ENCODE measurements at places on chromosomes 1 and 21.

- no peak for DNase-seq
Measured at GRCh38 chr1:56525489-56526041, 53.8 kb downstream of the PLPP3 start.

DNA sequence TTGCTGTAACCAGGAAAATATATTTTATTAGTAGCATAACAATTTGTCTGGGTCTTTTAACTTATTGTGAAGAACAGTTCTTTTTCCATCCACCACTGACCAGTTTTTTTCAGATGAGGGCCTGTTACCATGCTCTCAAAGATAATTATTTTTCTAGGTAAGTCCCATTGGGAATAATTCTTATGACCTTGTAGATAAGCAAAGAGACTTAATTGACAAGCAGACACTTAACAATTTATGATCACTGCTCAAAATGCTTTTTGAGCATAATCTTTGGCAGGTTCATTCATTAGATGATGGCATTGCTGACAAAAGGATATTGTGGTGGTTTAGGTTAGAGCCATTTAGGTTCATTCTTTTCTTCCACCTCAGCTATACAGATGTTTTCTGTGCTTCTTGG lies 6.6 kb downstream of the SNX27 start:
- no peak for DNase-seq

GRCh38 chr1:6328091-6328490 lies 65.5 kb downstream of the ACOT7 start:
- no peak for DNase-seq

- no peak for DNase-seq
Measured at GRCh38 chr1:202879128-202879527, 9.8 kb downstream of the RABIF start.

DNA sequence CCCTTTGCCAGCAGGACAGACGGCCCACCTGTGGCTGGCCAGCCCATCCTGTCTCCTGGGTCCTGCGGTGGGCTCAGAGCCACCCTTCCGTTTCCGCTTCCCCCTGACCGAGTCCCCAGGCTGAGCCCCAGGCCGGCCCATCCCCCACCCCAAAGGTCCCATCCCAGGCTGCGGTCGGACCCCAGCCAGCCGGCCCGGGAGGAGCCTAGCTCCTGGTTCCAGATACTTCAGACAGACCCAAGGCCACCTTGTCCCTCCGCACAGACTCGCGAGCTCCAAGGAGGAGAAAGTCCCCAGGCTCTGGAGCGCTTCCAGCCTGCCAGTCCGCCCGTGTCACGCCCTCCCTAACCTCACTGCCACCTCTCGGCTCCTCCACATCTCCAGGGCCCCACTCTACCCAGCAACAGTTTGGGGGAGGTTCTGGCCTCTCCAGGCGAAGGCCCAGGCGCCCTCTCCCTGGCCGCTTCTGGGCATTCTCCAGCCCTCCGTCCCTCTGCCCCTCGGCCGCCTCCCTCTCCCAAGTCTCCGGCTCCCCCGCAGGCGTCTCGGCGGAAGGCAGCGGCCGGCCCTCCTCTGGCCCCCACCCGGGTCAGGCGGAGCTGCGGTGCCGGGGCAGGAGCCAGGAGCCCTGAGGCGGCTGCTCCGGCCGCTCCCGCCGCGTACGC lies 835 bp downstream of the LRRN2 start:
- no peak for DNase-seq

- DNase-seq, result no peak
Measured at GRCh38 chr1:224957696-224958095, 28.2 kb downstream of the DNAH14 start.

- no peak for DNase-seq
Measured at GRCh38 chr1:61770131-61770530, 27.9 kb downstream of the PATJ start.

DNA sequence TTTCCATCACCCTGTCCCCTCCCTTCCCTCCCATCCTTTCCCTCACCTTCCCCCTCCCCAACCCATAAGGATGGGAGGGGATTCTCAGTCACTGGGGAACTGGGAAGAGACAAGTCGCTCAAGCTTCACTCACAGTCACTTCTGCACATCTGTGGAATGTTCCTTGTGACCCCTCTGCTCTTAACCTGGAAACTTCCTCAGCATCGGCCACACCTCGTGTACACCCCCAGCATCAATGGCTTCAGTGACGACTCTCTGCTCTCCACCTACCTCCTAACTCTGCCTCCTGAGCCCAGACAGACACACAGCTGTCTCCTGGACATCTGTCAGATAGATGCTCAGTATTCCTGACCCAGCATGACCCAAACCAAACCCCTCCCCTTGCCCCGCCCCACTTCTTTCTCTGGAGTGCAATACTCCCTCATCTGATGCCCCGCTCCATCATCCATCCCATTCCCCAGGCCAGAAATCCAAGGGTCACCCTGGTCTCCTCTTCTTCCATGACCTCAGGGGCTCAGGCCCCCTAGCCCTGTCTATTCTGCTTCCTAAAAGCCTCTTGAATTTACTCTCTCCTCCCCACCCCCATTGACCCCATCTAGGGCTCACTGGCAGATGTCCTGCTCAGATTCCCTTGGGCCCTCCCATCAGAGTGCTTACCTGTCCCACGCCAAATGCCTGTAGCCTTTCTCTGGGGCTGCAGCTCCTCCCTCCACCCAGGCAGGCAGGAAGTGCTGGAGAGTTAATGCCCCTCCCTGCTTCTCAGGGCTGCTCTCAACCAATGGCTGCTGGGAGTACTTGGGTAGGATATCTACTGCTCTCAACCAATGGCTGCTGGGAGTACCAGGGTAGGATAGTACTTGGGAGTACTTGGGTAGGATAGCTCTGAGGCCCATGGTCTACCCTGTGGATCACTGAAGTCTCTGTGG lies 83.1 kb upstream of the CSF3R start:
- no peak for DNase-seq

DNA sequence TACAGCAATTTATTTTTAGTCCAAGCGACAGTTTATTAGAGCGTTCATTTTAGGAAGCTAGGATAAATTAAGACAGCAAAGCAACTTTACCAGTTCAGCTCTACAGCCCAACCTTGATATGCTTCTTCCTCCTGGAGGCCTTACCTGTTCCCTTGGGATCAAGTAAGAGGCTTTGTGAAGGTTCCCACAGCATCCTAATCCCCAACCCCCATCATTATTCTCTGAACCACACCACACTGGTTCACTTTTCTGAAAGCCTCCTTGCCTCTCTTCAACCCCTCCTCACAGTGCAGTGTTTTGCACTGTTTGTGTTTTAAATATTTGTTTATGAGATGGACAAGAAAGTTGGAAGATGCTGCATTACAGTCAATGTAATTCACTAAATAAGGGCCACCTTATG lies 126.3 kb upstream of the CXADR start:
- DNase-seq, result no peak

DNA sequence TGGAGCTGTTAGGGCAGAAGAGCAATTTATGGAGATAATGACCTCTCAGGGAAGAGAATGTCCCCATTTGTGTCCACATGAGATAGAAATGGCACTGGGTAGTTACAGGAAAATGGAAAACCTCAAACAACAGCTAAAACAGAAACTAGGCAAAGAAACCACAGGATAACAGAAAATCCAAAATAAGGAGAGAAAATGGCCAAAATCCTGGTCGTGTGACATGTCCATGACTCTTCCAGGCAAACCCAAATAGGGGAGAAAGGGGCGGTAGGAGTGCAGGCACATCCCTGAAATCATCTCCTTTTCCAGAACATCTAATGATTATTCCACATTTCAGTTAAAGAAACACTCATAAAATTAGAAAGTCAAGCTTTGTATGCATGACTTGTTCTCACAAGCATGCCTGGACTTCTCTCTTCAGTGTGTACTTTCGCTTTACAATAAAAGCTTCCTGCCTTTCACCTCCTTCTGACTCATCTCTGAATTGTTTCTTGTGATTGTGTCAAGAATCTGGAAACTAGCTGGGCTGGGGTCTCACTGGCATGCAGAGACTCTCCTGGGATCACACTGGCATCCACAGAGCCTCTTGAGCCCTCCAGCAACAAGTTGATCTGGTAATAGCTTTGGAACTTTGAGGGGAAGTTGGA lies 171.4 kb upstream of the ZP4 start:
- DNase-seq, result no peak

- no peak for DNase-seq
Measured at GRCh38 chr1:41344708-41345159, 16.5 kb upstream of the FOXO6 start.

- no peak for DNase-seq
Measured at GRCh38 chr1:8908388-8909151, 30.1 kb upstream of the ENO1 start.

GRCh38 chr1:8363767-8364301 lies 45.9 kb downstream of the SLC45A1 start:
- DNase-seq, result no peak

GRCh38 chr1:10648689-10649516 lies 147.5 kb downstream of the CASZ1 start:
- no peak for DNase-seq

- no peak for DNase-seq
Measured at GRCh38 chr1:222600281-222600680, 10.5 kb upstream of the TAF1A start.

DNA sequence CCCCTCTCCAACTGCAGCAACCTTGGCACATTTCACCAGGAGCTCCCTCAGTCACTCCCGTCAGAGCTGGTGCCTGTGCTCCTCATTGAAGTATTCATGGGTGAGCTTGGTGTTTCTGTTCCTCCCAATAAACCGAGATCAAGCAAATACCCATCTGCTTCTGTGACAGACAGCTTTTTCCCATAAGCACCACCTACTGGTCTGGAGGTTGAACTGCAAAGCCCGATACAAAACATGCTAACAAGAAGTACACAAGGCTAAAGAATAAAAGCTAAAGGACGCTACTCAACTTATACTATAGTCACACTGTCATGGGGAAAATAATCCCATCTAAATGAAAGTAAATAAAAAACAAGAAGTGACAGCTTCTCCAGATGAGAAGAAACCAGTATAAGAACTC lies 111.9 kb upstream of the C21orf91 start:
- no peak for DNase-seq

DNA sequence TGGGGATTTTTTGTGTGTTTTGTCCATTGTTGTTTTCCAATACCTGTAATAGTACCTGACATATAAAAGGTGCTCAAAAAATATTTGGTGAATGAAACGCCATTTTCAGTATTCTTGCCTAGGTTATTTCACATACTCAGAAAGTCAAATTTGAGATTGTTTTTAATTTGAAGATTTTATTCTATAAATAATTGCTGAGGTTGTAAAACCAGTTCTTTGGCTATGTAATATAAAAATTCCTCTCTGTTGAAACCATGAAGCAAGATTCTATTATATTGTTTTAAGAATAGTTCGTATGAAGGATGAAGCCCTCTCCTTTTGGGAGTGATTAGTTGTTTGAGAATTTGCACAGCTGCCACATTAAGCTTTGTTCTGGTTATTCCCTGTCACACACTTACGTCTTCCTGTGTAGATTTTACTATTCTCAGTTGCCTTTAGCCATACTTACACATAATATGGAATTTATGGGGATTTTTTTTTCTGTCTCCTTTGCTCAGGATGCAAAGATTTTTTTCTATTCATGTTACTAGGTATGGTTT lies 60.2 kb upstream of the MPC2 start:
- DNase-seq, result no peak

GRCh38 chr1:214331827-214332423 lies 51.0 kb downstream of the SMYD2 start:
- DNase-seq, result peak; percentile 26

DNA sequence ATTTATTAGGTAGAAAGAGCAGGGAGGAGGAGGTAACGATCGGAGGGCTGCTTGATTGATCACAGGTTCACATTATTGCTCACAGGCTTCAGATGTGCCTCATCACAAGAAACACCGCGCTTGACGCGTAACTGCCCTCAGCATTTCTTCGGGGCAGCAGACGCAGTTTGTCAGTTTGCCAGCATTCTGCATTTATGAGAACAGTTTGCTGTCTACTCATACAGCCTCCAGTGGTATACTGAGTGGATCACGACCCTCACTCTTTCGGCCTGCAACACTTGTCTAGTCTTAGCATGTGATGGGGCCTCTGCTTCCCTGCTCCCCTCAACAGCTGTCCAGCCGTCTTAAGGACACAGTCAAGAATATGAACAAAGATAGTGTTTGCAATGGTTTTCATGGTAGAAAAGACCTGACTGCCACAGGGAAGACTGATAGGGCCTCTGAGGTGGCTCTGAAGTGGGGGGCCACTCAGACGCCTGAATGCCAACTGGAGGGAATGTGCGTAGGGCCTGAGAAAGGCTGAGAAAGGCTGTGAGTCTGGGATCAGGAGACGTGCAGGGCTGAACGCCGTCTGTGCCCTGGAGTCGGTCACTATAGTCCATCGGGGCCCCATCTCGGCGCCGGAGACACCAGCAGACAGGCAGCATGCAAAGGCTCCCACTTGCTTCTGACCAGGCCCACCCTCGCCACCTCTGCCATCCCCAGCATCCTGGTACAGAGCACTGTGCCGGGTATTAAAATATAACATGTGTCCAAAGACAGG lies 45.0 kb downstream of the UBE2G2 start:
- no peak for DNase-seq

GRCh38 chr1:225660544-225660946 lies 7.6 kb upstream of the ENAH start:
- DNase-seq, result no peak

DNA sequence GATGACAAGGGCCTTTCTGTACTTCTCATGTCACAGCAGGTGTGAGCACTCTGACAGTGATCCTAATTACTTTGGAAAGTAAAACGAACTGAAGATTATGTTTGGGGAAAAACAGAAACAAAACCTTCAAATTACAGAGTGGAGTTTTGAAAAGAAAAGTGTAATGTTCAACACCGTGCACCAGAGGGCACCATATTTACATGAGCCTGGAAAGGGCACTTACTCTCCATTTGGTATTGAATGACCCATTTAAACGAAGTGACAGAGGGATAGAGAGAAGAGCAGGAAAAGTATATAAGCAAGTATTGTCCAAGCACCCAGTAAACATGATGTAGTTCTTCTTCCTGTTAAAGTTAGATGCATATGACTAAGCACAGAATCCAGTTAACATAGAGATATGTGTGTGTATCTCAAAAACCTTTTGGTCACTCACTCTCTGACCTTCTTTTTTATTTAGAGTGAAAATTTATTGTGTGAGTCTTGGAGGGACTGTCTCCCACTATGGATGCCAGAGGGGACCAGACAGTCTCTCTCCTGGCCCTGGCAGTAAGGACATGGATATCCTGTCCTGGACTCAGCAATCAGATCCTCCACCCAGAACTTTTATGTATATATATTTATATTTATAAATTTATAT lies 3.8 kb upstream of the RGSL1 start:
- no peak for DNase-seq

GRCh38 chr21:45562402-45562801 lies 20.2 kb upstream of the SLC19A1 start:
- no peak for DNase-seq

- DNase-seq, result no peak
Measured at GRCh38 chr1:205805082-205805711, 7.8 kb downstream of the SLC41A1 start.

GRCh38 chr1:233261695-233262094 lies 33.8 kb downstream of the PCNX2 start:
- no peak for DNase-seq

GRCh38 chr1:67540733-67541125 lies 110.5 kb upstream of the SERBP1 start:
- DNase-seq, result no peak

GRCh38 chr1:239963856-239964255 lies 127.8 kb upstream of the FMN2 start:
- no peak for DNase-seq

GRCh38 chr21:45131537-45131999 lies 57.2 kb downstream of the ADARB1 start:
- no peak for DNase-seq

- DNase-seq, result no peak
Measured at GRCh38 chr1:113146242-113147072, 73.5 kb downstream of the LRIG2 start.

Measured in stimulated activated CD8-positive, alpha-beta memory T cell treated with anti-CD3 and anti-CD28 coated beads, Interleukin-7, amount 100 ng/mL, for 1 hour (primary cell).